ENCODE measurements at places on chromosomes 13 and 19.
A peak's percentile ranks its signal among the peaks of the same experiment; 100 is the strongest.

DNA sequence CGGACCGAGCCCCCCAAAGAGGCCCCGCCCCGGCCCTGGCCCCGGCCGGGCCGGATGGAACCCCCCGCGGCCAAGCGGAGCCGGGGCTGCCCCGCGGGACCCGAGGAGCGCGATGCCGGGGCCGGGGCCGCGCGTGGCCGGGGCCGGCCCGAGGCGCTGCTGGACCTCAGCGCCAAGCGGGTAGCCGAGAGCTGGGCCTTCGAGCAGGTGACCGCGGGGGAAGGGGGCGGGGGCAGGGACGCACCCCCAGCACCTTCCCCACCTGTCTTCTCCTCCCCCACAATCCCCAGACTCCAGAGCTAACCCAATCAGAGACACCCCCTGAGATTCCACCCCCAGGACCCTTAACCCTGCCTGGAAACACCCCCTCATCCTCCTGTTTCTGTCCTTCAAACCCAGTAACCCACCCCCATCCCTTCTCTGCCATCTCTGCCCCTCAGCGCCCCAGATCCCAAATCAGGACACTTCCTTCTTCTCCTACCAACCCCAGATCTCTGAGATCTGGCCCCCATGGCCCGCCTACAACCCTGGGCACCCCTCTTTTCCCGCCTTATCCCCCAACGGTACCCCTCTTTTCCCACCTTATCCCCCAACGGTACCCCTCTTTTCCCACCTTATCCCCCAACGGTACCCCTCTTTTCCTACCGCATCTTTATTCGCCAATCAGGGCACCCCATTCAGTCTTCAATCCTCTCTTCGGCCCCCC lies 505 bp downstream of the ZSWIM4 start:
- no peak for DNase-seq

GRCh38 chr13:94534166-94534565 lies 54.7 kb upstream of the DCT start:
- no peak for DNase-seq

DNA sequence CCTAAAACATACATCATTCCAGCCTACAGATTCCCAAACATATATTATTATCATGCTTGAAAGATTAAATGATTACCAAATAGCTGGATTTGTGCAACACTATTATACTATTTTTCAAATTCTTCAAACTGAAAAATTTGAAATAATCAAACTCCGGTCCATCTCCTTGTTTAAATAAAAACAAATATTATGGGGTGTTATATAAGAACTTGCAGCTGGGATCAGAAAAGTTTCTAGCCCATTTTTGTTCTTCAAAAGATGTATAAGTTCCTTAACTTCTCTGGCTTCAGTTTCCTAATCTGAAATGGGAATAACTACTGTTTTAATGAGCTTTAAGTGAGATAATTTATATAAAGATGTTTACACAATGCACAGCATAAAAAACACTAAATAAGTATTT lies 422.9 kb downstream of the PCDH9 start:
- no peak for DNase-seq

GRCh38 chr13:72864142-72865011 lies 82.4 kb downstream of the PIBF1 start:
- DNase-seq: no peak

- no peak for DNase-seq
These were observed 472.7 kb upstream of the NBEA start for GRCh38 chr13:34469196-34469986.

DNA sequence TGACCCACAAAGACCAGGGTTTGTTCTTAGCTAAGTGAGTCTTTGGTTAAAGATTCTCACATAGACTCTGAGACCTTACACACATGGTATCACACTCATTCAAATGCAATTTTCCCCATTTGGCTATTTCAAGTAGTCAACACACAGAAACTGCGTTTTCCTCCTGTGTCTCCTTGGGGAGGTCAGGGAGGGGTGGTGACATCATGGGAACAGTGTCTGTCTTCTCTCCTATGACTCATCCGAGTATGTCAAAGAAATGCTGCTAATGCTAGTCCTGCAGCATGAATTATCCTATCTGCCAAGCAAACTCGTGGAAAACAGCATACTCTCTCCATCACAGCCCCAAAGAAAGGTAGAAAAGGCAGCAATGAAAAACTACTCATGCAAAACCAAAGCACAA lies 100.2 kb downstream of the ENOX1 start:
- DNase-seq: peak; percentile 30

DNA sequence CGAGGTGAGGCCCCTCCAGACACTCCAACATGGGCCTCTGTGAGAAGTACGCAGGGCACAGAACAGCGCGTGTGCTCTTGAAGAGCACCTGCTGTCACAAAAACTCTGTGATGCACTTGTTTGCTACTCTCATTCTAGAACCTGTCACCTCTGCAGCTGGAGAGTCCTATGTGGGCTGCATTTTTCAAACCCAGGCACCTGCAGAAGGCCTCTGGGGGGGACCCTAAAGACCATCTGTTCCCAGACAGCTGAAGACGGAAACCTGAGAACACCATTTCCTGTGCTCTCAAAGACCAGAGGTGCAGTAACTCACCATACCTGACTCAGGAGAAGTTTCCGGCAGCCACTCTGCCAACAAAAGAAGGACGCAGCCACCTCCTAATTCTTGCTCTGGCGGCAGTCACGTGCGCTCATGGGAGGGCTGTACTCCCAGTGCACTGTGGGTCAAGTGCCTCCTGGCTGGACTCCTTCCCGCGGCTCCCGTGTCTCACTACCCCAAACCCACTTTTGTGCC lies 28.1 kb downstream of the RANBP3 start:
- DNase-seq: no peak

DNA sequence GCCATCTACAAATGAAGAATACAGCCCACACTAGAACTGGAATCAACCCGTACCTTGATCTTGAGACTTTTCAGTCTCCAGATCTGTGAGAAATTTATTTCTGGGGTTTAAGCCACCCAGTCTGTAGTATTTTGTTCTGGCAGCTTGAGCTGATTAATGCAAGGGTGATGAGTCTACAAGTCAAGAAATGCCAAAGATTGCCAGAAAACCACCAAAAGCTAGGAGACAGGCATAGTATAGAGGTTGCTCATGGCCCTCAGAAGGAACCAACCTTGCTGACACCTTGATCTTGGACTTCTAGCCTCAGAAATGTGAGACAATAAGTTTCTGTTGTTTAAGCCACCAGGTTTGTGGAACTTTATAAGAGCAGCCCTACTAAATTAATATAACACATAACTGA lies 428.2 kb upstream of the KLF12 start:
- no peak for DNase-seq

- DNase-seq: peak; percentile 18
These were observed 35.6 kb downstream of the TNFRSF19 start for GRCh38 chr13:23605831-23606230.

- no peak for DNase-seq
These were observed 326.2 kb downstream of the RFC3 start for GRCh38 chr13:34144142-34144541.

DNA sequence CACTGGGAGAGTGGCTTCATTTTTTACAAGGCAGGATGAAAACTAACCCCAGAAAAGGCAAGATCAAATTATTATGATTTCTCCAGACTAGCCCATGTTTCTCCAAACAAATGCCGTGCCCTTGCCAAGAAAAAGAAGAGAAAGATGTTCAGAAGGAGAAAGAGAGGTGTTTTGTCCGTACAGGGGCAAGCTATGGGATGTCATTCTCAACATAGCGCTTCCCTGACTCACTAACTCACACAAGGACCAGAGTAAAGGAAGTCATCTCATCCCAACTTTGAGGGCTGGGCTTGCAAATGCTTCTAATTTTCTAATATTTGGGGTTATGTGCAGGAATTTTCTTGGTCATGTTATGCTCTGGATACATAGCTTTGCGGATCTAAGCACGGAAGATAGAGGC lies 224.2 kb upstream of the MAB21L1 start:
- no peak for DNase-seq

DNA sequence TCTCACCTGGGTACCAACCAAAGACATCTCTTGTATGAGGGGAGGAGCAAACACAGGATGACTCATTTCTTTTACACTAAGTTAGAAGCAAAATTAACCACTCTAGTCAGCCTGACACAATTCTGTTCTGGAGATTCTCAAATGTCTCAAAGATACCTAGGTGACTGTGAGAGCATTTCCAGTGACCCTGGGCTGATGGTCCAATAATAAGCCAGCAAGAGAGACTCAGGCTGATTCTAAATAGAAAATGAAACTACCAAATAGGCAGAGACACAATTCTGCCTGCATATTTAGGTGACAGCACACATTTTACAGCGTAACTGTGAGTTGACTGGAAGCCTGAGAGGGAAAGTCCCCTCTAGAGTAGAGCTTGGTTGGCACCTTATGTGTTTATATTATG lies 16.3 kb downstream of the ZNF91 start:
- DNase-seq: no peak

- DNase-seq: no peak
These were observed 134.4 kb downstream of the DNAJC15 start for GRCh38 chr13:43157796-43158195.

- no peak for DNase-seq
These were observed 14.6 kb downstream of the CSNK1A1L start for GRCh38 chr13:37090912-37091311.

- no peak for DNase-seq
These were observed 1628.2 kb upstream of the SLC10A2 start for GRCh38 chr13:104694397-104694796.

DNA sequence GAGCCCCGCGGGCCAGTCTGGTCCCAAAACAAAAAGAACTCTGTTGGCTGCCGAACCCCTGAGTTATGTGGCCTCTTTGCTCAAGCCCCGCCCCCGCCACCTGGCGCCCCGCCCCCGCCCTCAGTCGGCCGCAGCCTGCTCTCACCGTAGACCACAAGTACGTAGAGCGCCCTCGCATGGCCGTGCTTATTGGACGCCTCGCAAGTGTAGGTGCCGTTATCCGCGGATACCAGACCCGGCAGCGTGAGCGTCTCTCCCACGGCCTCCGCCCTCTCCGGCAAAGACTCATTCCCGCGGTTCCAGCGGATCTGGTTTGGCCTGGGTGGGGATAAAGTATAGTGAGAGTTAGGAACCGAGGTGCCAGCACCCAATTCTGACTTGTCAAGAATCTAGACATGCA lies 5.5 kb upstream of the ZNF428 start:
- no peak for DNase-seq

DNA sequence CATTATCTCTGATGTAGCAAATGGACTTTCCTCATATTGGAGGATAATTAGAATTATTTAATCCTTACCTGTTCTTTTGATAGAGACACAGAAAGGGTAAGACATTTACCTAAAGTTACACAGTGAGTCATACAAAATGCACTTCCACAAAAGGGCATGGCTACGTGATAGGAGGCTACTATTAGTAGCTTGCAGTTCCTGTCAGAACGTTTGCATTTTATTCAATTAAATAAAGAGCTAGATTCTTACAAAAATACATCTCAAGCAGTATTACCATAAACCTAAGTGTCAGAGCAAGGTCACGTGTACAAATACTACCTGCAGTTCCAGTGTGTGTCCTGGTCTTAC lies 120.6 kb downstream of the ESD start:
- no peak for DNase-seq

- no peak for DNase-seq
These were observed 9.5 kb downstream of the DYRK1B start for GRCh38 chr19:39824143-39825092.

GRCh38 chr13:22214184-22214583 lies 543.3 kb downstream of the FGF9 start:
- no peak for DNase-seq
